CMK (cell line): ENCODE measurements at places on chromosomes 12 and 14.

- no peak for DNase-seq
Observed at GRCh38 chr12:109680264-109681005, 33.2 kb upstream of the FAM222A start.

GRCh38 chr12:38921025-38921677 is 15.8 kb upstream of the CPNE8 start:
- DNase-seq, result no peak

DNA sequence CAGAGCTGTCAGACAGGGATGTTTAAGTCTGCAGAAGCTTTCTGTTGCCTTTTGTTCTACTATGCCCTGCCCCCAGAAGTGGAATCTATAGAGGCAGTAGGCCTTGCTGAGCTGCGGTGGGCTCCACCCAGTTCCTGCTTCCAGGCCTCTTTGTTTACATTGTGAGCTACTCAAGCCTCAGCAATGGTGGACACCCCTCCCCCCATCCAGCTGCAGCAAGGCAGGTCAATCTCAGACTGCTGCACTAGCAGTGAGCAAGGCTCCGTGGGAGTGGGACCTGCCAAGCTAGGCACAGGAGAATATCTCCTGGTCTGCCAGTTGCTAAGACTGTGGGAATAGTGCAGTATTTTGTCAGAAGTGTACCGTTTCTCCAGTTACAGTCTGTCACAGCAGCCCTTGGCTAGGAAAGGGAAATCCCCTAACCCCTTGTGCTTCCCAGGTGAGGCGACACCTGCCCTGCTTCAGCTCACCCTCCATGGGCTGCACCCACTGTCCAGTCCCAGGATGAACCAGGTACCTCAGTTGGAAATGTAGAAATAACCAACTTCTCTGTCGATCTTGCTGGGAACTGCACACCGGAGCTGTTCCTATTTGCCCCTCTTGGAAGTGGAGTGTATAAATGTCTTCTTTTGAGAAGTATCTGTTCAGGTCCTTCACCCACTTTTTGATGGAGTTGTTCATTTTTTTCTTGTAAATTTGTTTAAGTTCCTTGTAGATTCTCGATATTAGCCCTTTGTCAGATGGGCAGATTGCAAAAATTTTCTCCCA is 213.5 kb upstream of the SLC38A2 start:
- DNase-seq, result peak; percentile 86

GRCh38 chr12:27521981-27522380 is 2.0 kb upstream of the PPFIBP1 start:
- DNase-seq, result no peak

GRCh38 chr14:33451211-33451610 is 499.7 kb downstream of the EGLN3 start:
- DNase-seq, result no peak

DNA sequence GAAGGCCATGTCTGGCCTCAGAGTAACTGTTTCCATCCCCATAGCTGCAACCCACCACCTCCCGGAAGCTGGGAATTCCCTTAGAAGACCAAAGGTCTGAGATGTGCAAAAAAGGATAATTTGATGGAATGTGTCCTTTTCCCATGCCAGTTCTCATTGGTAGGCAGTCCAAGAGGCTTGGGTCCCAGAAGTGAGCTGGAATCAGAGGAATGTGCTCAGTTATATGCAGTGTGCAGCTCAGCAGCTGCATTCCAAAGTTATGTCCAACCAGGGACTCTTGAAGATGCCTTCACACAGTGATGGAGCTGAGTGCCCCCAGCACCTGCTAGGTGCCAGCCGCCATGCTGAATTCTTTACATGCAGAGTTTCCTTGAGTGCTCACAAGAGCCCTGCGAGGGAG is 583.9 kb upstream of the TBX3 start:
- DNase-seq, result no peak

DNA sequence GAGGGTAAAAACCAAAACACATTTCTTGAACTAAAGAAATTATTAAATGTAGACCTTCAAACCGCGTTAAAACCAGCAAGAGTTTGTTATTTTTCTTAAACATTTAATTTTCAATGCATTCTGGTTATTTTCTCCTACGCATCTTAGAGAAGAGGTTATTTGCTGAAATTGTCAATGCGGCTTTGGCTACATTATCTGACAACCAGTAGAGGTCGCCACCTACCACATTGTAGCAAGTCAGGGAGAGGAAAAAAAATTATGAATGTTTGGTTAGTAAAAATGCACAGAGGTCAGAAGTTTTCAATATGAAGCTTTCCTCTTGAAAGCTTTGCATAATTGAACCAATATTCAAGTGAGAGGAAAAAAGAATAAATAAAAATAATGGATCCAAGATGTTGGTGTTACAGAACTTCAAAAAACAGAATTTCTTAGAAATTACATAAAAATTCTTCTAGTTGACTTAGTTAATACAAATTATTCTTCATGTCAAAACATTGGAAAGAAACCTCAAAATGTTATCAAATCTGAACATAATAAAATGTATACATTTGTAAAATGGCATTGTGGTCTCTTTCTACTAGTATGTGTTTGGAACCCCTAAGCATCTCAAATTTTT is 159.4 kb upstream of the TMTC2 start:
- peak; percentile 7 for DNase-seq

GRCh38 chr12:6478416-6478815 is 7.9 kb upstream of the VAMP1 start:
- DNase-seq, result no peak

GRCh38 chr14:100193417-100194357 is 34.2 kb upstream of the DEGS2 start:
- DNase-seq, result no peak

DNA sequence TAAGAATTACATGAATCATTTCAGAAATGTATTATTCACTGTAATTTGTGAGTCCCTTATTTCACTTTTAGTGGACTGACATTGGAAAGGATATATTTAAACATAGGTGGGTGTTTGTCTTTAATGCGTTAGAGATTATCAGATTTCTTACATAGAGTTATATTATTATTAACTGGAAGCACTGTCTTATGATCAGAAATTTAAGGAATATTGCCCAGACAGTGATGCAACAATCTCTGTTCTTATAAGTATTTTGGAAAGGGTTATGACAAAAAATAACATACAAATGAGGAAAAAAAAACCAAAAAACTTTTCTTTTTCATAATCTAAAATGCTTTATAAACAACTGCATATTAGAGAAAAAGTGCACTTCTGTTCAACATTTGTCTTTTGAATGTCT is 836.6 kb downstream of the SLC6A15 start:
- DNase-seq, result no peak

DNA sequence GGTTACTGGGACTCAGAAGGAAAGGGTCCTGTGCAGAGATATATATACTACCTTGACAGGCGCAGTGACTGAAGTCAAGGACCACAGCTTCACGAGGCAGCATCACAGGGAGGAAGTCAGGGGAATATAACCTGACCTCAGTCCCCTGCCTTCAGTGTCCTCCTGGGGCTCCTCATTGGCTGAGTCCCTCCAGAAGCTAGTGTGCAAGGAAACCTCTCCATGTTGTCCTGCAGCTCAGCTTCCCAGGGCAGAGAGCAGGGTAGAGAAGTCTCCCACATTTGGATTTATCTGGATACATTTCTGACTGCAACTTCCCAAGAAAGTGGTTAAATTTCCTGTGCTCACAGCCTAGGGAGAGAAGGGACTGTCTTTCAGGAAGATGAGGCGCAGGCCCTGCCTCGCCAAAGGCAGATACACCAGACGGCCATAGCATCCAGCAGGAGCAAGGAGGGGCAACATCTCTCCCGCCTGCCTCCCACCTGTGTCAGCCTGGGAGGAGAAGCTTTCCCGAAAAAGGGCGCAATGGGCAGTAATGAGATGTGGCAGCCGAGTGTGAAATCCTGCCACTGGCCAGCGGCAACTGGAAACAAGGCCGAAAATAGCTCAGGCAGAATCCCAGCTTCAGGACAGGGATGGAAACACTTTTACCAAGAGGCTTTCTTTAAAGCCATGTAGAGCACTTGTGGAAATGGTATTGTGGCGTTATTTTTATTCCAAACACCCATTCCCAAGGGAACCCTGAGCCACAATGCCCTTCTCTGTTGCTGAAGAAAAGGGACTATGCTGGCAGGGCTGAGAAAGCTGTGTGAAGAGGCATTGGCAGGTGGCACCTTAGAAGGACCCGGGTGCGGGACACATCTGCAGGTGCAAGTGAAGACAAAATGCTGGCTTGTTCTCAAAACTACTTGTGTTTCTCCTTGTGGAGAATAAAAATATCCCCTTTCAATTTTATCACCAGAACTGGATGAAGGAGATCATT is 54.9 kb upstream of the HIF1A start:
- DNase-seq, result no peak

- no peak for DNase-seq
Observed at GRCh38 chr14:49250517-49250916, 335.7 kb downstream of the RPS29 start.

DNA sequence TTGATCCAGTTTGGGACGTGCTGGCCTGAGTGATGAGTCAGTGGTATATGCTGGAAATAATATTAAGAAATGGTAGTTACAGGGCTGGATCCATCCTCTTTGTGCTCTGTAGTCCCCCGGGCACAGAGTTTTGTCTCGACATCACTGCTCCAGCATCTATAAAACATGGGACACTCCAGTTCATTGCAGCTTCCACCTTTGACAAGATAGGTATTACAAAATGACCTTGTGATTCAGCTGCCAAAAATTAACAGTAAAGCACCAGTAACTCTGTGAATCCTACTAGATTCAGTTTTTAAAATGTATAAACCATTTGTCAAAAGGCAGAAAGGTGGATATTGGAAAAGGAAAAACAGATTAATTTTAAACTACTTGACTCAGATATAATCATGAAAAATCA is 14.6 kb upstream of the GNG2 start:
- no peak for DNase-seq

DNA sequence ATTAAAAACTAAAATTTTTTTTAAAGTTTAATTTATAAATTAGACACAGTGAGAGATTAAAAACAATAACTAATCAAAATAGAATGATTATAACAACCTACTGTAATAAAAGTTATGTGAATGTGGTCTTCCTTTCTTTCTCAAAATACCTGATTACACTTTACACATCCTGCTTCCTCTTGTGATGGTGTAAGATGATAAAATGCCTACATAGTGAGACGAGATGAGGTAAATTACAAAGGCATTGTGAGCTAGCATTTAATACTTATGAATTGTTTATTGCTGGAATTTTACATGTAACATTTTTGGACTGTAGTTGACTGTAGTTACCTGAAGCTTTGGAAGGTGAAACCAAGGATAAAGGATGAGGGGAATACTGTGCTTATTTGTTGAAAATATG is 94.2 kb upstream of the CLEC14A start:
- no peak for DNase-seq

DNA sequence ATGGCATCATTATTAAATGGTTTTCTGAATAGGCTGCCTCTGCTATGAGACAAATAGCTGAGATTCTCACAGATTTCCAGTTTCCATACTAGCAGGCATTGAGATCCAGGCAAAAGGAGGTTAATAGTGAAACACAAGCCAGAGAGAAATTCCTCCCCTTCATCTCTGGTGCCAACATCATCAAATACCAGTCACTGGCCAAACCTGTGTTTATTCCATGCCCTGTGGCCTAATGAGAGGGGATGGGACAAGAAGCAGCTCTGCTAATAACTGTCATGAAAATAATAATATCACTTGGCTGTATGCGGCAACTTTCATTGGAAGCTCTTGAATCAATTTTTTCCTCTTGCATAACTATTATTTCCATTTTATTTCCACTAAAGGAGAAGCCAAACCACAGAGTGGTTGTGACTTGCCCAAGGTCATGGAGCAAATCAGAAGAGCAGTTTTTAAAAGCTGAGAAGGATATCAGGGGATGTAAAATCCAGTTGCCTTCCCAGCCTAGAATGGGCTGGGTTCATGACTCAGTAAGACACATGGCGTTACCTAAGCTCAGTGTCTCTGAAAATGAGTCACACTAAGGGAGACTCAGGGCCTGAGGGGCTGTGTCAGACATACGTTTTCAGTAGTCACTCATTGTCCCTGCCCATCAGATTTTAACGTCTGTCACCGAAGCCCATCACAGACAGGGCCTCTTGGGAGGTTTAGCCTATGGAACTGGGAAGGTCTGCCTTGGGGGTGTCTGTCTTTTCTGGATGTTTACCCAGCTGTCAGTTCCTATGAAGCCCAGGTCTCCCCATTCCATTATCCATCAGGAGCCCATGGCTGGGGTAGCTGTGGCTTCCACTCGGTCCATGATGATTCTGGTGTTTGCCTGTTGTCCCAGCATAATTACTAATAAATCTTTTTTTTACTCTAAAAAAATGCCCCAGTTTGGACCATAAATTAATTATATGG is 208.8 kb upstream of the EEA1 start:
- DNase-seq, result no peak

- peak; percentile 61 for DNase-seq
Observed at GRCh38 chr12:12704593-12705230, 8.7 kb upstream of the GPR19 start.

DNA sequence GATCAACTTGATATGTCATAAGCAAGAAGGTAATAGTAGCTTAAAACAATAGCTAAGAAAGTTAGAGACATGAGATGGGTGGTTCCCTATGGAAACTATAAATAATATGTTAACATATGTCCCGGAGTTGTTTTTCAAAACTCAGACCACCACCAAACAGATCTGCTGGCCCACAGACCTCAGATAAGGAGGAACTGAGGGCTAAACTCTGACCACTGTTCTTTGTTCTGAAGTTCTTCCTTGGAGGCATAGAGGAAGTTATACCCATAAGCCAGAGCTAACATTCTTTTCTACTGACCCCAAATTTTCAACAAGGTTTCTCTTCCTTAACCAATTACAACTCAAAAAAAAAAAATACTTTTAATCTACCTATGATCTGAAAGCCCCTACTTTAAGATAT is 156.1 kb upstream of the FSCB start:
- DNase-seq, result peak; percentile 49

- no peak for DNase-seq
Observed at GRCh38 chr12:64571411-64571810, 38.9 kb upstream of the RASSF3 start.

GRCh38 chr12:104477510-104478390 is 21.0 kb downstream of the CHST11 start:
- no peak for DNase-seq

DNA sequence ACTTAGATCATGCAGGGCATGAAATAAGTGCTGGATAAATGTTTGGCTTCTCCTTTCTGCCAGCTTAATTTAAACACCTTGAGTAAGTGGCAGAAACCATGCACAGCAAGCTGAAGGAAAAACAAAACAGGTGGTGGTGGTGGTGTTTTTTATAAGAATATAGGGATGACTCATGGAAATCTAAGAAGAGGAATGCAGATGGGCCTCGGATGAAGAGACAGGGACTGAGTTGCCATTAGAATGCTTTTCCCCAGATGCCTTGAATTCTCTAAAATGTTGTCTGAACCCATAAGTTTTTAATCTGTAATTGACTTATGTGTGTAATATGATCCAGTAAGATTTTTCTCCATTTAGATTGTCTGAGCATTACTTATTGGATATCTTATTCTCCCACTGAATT is 93.1 kb upstream of the ZDHHC17 start:
- DNase-seq, result no peak
